LHCN-M2 (cell line): ENCODE measurements at places on chromosomes 7 and 10. TPM values are rescaled to one million over a fixed set of nuclear protein-coding genes. Genes with fewer than 3 reads are reported as not detected.

The CAMK2B gene
- 0.06 TPM in 2 replicates for total RNA-seq

The AKR1D1 gene
- not detected in 2 replicates for total RNA-seq

The NKX2-3 gene
- 0.19 TPM in 1 of 2 replicates, not detected in the other for total RNA-seq

The LFNG gene
- total RNA-seq = 15.2 and 15.7 TPM in 2 replicates

The C7orf57 gene
- 0.13 and 0.29 TPM in 2 replicates for total RNA-seq

The ZNF394 gene
- 19.0 and 20.7 TPM in 2 replicates for total RNA-seq

The GPR146 gene
- total RNA-seq = 4.2 and 4.6 TPM in 2 replicates

The NEUROG3 gene
- not detected in 2 replicates for total RNA-seq
